ENCODE measurements at places on chromosomes 16 and 17.

DNA sequence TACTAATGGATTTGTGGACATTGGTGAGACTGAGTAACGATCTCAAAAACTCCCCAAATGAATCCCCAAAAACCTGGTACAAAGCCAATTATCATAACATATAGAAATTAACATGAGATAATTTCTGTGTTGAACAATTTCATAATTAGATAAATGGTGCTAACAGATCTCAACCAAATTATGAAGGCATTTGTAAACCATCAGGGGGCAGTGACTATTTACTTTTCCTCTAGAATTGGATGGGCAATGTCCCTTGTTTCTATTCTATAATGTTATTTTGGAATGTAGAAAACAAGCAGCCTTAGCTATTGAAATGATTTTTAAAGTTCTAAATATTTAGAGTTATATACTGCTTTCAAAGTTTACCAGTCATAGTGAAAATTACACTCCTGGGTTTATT, 57.8 kb downstream of the MYH10 start:
- no peak for DNase-seq

DNA sequence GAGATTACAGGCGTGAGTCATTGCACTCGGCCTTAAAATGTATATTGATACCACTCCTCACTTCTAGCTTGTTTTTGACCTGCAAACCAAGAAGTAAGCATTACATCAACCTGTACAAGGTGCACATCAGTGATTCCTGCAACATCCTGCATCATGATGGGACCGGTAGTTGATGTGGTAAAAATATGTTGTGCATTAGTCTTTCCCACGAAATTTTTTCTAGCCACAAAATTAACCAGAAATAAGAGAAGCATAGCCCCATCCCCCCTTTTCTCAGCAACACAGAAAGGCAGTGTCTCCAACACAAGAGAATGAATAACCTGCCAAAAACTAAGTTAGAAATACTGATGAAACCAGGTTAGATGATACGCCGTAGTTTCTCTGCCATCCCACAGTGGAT, 21.1 kb upstream of the NSMCE1 start:
- DNase-seq = no peak

DNA sequence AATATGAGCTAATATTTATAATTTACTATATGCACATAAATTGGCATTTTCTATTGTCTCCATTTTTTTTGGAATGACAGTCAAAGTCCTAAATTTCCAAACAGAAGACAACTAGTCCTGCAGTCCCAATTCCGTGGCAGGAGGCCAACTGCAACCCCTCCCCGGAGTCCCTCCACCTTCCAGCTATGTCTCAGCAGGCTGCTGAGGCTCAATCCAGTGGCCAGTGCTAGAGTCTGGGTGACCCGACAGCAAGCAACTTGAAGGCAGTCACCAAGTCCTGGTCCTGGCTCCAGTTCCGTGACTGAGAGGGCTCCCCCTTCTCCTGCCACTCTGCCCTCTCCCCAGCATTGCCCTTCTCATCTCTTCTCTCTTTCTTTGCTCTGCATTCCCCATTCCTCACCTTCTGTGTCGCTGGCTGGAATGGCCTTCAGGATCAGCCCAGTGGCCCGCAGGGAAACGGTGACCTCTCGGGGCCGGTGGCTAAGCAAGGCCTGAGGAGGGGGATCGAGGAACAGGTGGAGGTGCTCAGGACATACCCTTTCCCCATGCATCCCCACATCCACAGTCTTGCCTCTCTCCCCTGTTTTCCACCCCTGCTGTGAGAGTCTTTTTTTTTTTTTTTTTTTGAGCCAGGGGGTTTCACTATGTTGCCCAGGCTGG, 22.4 kb upstream of the MFSD6L start:
- DNase-seq = no peak

DNA sequence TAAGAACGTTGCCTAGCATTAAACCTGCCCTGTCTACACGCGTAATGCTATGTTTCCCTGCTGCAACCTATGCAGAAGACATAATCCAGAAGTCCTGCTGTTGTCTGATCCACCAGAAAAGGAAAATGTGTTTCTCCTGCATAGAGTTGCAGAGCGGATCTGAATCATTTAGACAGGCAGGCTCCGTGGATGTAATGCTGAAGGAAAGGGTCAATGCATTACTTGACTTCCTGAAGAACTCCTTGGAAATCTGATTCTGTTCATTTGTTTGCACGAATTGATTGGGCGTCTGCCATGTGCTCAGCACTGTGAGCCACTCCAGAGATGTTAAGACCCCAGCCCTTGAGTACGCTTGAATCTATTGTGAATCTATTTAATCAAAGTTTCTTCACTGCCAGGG, 83.4 kb downstream of the FOXL1 start:
- no peak for DNase-seq

DNA sequence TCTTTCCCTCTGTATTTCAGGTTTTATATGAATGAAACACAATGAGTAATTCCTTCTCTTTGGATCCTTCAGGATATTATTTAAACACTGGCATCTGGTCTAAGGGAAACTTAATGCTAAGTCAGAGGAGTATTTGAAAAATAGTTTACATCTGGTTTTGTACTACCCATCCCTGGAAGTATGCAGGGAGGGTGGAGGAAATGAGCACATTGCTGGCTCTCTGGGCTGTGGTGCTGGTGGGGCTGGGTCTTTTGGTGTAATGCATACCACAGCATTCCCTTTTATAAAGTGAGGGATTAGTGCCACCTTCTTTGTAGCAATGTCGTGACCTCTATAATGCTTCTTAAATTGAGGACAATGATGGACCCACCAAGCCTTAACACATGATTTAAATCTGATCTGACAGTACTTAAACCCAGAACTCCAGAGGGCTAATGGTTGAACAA, 105.5 kb upstream of the AXIN2 start:
- no peak for DNase-seq

DNA sequence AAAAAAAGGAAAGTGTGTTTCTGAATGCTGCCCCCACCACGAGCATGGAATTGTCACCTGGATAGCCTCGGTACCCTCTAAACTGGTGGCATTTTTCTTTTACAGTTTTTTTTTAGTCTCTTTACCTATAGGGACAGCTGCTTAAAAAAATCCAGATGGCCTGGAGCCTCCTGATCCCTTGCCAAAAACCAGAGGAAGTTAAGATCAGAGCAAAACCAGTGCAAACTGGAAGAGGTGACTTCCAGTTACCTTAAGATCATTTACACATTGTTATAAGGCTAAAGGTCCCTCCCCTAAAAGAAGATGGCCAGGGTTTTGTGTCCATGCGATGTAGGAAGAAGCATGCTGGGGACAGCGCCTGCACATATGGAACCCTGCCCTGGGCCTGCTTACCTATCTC, 3.5 kb downstream of the MEFV start:
- DNase-seq = no peak

GRCh38 chr17:77446940-77447634, 306.3 kb downstream of the SEC14L1 start:
- no peak for DNase-seq

DNA sequence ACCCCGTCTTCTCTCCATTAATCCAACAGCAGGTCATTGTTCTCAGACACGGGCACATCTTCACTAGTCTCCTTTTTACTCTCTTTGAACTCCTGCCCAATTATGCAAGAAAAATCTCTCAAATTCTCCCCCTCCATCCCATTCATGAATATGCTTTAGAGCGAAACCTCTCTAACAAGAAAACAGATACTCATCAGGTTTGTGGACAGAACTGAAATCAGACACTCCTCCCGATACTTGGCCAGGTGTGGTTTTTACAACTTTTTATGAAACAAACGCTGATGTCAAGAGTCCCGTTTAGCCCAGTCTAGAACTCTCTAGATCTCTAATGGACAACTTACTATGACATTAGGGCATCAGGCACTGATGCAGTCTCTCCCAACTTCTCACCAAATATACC, 40.9 kb downstream of the PIK3R5 start:
- DNase-seq = no peak

DNA sequence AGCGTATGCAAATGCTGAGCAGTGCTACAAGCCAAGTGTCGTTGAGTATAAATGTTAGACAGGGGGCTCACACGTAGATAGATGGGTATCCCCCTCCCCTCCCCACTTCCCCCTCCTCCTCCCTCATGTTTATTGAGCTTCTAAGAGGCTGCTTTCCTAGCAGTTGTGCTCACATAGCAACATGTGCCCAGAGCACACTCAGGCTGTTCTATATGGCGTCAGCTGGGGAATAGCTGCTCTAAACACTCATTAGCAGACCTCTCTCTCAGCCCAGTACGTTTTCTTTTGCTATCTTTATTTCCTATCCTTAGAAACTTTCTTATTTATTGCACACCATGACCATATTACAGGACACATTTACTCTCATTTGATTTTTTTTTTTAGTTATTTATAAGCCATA, 1.8 kb downstream of the KCNJ2 start:
- DNase-seq = no peak

GRCh38 chr17:40602445-40603443, 37.5 kb upstream of the CCR7 start:
- DNase-seq = no peak

GRCh38 chr16:84884596-84885341, 65.0 kb downstream of the CRISPLD2 start:
- no peak for DNase-seq

DNA sequence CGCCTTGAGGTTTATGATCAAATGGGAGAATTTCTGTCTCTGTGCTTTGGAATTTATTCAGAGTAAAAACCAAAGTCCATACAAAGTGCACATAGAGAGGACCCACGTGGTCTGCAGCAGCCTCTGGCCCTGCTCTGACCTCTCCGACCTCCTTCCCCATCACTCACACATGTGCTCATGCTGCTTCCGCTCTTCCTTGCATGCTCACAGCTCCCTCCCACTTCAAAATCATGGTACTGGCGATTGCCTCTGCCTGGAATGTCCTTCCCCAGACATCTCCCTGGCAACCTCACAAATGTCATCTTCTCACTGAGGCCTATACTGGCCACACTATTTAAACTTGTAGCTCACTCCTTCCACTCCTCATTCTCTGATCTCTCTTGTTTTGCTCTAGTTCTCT, 418.0 kb downstream of the CA10 start:
- no peak for DNase-seq

GRCh38 chr16:82609140-82609539, 17.6 kb upstream of the CDH13 start:
- DNase-seq = no peak

DNA sequence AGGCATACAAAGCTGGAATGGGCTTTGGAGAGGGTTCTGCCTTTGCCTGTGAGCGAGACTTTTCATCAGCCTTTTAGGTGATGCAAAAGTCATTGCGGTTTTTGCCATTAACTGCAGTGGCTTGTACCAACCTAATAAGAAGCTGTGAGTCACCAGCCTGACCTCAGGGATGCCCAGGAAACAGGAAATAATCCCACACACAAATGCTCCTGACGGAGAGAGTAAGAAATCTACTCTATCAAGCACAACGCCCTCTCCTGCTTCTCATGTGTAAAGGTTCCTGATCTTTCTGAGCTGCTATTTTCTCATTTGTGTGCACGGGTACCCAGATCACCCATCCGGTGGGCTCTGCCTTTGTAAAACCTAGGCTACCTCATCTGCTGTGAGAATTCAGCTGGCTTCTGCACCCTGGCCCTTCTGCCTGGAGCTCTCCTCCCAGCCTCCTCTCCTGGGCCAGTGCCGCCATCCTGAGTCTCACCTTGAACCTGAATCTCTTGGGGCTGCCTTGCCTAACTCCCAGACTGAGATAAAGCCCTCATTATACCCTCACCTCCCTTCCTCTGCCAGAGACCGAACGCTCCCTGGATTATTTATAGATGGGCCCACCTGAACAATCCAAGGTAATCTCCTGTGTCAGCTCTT, 299.7 kb downstream of the C16orf95 start:
- no peak for DNase-seq

DNA sequence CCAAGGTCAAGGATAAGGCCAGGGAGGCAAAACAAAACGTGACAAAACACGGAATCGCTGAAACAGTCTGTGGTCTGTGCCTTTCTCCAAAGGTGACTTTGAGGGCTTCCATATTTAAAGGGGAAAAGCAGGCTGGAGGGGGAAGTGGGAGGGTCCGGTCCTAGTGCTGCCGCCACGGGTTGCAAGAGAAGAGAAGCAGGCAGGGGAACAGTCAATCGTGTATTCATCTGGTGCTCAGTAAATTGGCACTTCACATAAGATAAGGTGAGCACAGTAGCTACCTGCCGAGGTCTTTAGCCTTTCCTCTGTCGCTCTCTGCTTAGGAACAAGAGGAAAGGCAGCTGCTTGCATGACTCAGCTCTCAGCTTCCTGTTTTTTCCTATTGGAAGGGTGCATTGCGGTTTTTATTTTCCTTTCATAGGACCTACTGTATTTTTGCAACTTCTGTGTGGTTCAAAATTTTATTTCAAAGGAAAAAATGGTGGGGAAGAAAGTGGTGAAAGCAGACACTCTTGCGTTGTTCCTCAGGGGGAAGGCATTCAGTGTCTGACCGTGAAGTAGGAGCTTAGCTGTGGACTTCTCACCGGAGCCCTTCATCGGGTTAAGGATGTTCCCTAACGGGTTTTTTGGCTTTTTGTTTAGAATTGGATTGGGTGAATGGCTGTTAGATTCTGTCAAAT, 7.1 kb upstream of the LGALS3BP start:
- DNase-seq = no peak

DNA sequence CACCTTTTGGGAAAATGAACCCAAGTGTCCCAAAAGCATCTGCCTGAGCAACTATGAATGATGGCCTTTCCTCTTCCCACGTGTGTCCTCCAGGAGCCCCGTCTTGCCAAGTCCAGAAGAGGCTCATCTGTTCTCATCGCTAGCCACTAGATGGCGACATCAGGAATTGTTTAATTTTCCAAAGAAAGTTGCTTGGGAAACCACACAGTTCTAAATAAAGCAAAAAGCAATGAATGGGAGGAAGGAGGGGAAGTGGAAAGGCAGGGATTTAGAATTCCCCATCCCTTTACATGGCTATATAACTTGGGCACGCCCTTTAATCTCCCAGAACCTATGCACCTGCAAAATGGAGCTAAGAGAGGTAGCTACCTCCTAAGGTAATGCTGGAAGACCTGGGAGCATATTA, 9.0 kb upstream of the CDH5 start:
- DNase-seq = peak; percentile 70

DNA sequence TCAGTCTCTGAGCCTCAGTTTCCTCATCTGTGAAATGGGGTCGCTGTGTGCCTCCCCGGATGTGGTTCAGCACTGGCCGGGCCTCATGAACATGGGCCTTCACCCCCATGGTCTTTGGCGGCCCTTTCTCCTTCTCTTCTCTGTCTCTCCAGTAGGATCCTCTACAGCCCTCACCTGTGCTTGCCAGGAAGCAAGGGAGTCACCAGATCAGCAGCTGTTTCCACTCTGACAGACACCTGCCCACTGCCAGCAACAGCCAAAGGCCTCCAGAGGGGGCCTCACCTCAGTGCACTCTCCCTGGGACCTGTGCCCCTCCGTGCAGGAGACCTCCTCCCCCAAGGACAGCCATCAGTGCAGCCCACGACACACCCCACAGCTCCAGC, 89.4 kb downstream of the C16orf78 start:
- no peak for DNase-seq

DNA sequence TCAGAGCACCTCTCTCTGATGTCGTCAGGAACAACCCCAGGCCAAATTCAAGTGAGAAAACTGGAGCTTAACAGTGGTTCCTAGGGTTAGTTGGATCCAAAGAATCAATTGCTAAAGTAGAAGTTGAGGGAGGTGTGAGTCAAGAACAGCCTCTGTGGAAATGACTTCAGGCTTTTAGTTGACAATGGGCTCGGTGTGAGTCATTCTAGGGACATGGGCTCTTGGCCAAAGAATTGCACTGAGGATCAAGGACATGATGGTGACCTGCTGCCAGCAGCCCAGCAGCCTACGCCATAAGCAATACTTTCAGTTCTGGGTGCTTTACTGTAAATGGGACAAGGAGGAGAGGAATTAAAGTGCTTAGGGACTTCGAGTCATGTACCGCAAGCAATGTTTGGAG, 32.1 kb upstream of the SMURF2 start:
- DNase-seq = no peak

Data from HuH-7 (cell line).